Posterior vena cava (tissue), 2 donors: ENCODE measurements at places on chromosomes 2 and 18.

DNA sequence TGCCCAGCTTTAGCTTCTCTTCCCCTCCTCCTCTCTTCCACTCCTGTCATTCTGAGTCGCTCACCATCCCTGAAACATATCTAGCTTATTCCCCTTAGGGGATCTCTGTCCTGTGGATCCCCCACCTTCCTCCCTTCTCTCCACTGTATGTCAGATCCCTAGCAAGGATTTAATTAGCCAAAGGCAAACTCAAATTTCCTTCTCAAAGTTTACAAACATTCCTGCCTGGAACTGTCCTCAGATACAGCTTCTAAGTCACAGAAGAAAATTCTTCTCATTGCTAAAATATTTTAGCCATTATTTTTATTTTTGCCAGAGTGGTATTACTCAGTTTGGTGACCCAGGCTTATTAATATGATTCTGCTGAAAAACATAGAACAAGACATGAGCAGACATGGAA, 315.3 kb downstream of the CYP26B1 start:
- DNase-seq, result no peak

DNA sequence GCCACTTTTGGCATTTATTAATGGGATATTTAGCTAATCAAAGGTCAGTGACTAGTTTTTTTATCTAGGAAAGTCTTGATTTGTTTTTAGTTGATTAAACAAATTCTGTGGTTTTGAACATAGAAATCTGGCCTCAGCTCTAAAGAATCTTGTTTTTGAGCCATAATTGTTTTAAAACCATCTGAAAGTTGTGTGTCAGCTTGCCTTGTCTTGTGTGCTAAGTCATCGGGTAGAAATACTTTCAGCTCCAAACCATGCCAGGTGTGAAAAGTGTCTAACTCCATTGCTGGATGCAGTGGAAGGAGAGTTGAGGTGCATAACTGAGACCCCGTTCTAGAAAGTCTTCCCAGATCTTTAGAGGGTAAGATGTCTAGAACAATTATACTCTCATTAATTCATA, 22.7 kb downstream of the FARP2 start:
- DNase-seq, result no peak

DNA sequence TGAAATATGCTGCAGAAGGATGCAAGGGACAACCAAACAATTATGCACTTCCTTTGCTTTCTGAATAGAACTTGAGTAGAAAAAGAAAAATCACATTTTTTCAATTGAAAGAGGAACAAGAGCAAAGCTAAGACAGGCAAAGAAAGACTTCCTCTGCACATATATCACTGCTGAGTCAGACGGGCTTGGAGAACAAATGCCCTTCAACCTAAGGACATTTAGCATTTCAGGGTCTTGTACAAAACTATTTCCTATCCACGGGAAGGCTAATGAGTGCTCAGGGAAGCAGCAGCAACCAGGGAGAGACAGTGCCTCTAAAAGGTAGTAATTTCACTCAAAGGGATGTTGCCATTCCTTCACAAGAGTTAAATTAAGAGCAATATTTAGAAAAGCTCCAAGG, 570.0 kb upstream of the GCFC2 start:
- no peak for DNase-seq

DNA sequence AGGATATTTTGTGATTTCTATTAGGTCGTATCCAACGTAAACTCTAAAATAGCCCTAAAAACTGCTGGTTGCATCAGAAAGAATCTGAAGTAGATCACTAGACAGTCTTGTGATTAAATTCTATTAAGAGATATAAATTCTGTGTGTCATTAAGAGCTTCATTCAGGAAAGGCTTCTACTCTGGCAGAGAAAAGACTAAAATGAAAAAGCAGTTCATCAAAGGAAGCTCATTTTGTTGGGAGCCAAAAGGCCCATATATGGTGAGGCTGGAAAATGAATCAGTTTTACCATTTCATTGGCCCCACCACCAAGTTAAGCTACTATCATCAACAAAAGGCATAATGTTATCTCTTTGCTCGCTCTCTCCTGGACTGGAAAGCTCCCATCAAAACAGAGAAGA, 261.1 kb downstream of the SATB2 start:
- DNase-seq, result no peak

DNA sequence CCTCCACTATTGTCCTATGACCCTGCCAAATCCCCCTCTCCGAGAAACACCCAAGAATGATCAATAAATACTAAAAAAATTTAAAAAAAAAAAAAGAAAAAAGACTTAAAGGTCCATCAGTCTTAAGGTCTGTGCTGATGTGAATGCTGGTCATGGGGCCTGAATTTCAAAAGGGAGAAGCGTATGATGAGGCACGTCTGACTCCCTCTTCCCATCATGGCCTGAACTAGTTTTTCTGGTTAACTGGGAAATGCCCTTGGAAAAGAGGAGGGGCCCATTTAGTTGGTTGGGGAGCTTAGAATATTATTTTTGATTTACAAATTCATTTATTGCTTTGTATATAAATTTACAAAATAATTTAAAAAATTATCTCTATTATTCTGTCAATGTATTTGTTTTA, 291.0 kb upstream of the CDH19 start:
- no peak for DNase-seq

- no peak for DNase-seq
Observed at GRCh38 chr2:158677542-158677941, 117.6 kb upstream of the DAPL1 start.

DNA sequence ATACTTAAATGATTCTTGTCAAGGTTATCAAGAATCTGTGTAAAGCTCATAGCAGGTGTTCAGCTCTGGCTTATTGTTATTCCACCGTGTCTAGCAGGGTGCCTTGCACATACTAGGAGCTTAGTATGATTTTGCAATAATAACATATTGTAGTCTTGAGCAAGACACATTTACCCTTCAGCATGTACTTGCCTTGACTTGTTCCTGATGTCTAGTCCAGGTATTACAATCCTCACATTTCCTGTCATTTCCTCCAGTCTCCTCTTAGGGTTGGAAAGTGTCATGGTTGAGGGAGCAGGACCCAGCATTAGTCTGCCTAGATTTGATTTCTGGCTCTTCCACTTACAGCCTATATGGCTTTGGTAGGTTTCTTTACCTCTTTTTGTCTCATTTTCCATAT, 246.1 kb downstream of the RAD51AP2 start:
- no peak for DNase-seq

DNA sequence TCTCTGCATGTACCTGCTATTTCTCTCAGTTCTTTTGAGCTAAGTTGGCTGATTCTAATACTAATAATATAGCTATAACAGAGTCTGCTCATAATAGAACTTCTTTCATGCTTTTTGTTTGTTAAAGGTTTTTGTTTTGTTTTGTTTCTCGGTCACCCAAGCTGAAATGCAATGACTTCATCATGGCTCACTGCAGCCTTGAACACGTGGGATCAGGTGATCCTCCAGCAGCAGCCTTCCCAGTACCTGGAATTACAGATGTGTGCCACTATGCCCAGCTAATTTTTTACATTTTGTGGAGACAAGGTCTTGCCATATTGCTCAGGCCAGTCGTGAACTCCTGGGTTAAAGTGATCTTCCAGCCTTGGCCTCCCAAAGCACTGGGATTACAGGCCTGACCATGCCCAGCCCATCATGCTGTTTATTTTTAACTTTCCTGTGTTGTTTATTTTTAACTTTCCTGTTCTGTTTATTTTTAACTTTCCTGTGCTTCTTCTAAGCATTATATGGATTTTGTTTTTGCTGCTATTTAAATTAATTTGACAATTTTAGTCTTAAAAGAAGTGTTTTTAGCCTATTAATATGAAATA, 763.8 kb upstream of the CDH7 start:
- DNase-seq, result no peak

- peak; percentile 58 for DNase-seq
Observed at GRCh38 chr18:29712785-29713184, 1329.8 kb downstream of the DSC3 start.

GRCh38 chr2:17918789-17919188, 40.3 kb downstream of the KCNS3 start:
- DNase-seq, result no peak

DNA sequence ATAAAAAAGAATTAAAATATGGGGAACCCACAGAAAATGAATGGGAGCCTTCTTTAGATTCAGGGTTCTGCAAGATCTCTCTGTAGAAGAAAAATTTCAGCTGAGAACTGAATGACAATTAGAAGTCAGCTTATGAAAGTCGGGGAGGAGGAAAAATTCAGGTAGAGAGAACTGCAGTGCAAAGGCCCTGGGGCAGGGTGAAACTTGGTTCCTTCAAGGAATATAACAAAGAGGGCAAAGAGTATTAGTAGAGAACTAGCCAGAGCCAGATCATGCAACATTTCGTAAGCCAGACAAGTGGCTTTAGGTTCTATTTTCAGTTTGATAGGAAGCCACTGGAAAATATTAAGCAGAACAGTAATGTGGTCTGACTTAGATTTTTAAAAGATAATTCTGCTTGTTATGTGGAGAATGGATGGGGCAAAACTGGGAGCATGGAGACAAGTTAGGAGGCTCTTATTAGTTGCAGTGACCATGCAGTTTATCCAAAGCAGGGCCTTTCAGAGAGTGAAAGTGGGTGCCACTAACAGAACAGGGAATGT, 27.9 kb downstream of the RAB27B start:
- no peak for DNase-seq

DNA sequence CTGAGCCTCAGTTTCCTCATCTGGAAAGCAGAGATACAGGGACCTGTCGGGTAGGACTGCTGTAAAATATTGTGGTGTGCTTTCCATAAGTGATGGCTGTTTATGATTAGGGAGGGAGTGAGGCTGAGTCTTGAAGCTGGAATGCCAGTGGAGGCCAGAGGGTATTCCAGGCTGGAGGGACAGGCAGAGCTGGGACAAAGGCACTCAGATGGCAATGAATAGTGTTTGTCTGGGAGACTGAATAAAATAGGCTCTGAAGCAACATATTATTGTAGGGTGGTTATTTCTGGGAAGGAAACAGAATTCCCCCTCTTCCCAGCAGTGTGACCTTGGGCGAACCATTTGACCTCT, 120.7 kb downstream of the INHBB start:
- peak; percentile 5 for DNase-seq

- no peak for DNase-seq
Observed at GRCh38 chr2:205747829-205748386, 65.6 kb downstream of the NRP2 start.

- no peak for DNase-seq
Observed at GRCh38 chr2:126756125-126756524, 100.2 kb downstream of the GYPC start.

DNA sequence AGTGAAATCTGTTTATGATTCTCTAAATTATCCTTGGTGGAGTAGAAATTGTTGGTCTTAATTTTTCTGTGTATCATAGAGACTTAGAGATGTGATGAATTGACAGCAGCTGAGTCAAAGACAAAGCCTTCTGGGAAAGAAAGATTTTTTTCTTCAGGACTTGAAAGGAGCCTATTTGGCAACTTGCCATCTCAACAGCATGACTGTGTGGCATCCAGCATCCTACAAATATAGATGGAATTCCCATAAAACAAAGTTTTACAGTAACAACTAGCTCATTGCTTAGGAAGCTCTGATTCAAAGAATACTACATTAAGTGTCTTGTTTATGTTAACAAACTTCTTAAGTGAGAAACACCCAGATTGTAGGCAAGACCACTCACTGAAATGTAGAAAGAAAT, 79.2 kb upstream of the SETBP1 start:
- no peak for DNase-seq

- DNase-seq, result no peak
Observed at GRCh38 chr2:100376836-100377235, 40.6 kb downstream of the CHST10 start.

GRCh38 chr2:225270053-225270452, 129.5 kb upstream of the NYAP2 start:
- no peak for DNase-seq

GRCh38 chr2:233059797-233060500, at the start of gene INPP5D:
Gene INPP5D, plus strand, starts transcription at chr2:233060342. Its CDS starts 137 bp downstream, at chr2:233060479.
- DNase-seq, result peak; percentile 88

DNA sequence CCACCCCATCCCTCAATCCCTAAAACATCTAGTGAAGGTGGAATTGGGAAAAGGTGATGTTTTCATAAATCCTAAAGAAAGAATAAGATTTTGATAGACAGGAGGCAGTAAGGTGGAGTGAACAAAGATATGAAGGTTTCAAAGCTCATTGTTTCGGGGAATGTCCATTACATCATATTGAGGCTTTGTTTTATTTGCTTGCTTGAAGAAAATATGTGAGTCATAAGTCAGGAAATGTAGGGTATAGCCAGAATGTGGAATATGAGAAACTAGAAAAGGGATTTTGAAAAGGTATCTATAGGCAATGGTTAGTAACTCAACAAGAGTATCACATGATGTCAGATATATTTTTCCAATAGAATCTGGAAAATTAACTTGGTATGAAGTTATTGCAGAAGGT, 1178.5 kb upstream of the ACVR2A start:
- DNase-seq, result no peak

GRCh38 chr2:211376410-211376809, 820.0 kb downstream of the CPS1 start:
- DNase-seq, result no peak
